WERI-Rb-1 (cell line): ENCODE measurements at places on chromosomes 5 and 9.
A peak's percentile ranks its signal among the peaks of the same experiment; 100 is the strongest.

GRCh38 chr9:83656032-83656680 lies 33.2 kb downstream of the IDNK start:
- DNase-seq = no peak

DNA sequence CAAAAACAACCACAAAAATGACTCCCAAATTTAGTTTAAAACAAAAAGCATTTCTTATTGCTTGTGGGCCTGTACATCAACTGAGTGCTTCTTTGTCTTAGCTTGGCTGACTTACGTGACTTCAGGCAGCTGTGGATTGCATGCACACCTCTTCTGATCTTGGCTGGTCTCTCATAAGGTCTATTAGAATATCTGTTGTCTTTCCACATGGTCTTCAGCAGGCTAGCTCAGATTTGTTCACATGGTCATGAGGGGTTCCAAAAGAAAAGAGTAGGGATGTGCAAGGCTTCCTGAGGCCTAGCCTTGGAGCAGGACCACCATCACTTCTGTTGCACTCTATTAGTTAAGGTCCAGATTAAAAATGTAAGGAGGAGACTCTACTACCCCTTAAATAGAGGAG lies 120.1 kb downstream of the LRRC70 start:
- DNase-seq = no peak

GRCh38 chr5:132714456-132715307 lies 22.7 kb downstream of the KIF3A start:
- no peak for DNase-seq

GRCh38 chr5:115895821-115896220 lies 54.1 kb downstream of the AP3S1 start:
- no peak for DNase-seq

DNA sequence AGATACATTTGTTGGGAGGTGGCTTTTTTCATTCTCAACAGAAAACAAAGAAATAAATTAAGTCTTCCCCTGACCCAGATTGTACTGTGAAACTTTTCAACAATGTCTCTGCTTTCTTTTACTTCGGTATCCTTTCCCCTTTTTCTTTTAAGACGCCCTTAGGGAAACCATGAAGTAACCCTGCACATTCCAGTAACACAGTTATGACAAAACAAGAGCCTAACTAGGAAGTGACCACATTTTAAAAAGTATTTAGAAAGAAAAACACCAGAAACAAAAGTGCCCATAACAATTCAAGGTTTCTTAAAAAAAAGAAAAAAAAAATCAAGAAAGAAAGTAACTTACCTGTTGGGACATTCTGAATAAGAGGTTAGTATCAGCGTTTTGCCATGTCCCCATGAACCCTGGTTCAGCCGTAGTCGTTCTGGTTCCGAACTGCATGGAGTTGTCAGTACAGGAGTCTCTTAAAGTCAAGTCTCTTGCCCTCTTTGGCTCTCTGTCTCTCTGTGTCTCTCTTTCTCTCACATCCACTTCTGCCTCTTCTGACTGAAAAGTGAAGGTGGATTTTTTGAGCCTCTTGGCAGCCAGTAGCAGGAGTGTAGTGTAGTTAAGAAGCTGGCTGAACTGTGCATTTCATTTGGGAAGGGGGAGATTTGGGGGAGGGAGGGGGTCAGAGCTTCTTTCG lies 142.9 kb downstream of the BNC2 start:
- no peak for DNase-seq

GRCh38 chr5:68021916-68022315 lies 193.6 kb upstream of the PIK3R1 start:
- DNase-seq = no peak

- no peak for DNase-seq
Observed at GRCh38 chr5:116046261-116046660, 14.0 kb downstream of the ARL14EPL start.

GRCh38 chr5:59923465-59923864 lies 29.9 kb upstream of the PDE4D start:
- DNase-seq = peak; percentile 61

DNA sequence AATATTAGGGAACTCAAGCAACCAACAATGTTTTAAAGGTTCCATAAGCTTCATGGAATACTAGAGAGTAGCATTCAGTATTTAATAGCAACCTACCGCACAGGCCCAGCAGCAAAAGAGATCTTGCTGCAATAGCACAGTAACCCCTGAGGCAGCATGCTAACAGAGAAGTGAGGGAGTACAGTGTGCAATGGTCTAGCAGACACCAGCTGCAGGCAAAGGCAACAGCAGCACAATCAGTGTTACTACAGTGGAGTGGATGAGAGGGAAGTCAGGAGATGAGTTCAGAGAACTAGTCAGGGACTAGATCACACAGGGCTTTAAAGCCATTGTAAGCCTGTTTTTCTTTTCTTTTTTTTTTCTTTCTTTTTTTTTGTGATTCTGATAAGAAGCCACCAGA lies 2.8 kb downstream of the TICAM2 start:
- DNase-seq = no peak

- DNase-seq = no peak
Observed at GRCh38 chr9:69486498-69486897, 161.5 kb downstream of the ENTREP1 start.

- DNase-seq = no peak
Observed at GRCh38 chr9:93231121-93231694, 47.3 kb downstream of the WNK2 start.

DNA sequence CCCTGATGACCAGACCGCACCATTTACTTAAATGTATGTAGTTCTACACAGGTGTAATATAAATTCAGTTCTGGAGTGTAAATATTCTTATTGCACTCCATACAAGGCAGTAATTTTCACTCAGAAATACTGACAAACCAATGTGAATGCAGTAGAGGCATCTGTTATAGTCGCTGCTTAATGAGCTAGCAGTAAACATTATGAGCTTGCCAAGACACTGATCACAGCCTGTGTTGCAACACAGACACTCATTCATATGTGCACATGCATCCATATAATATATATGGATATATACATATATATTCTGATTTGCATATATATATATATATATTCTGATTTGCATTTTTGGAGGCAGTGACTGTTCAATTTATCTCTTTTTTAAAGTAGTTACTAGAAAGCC lies 435.1 kb upstream of the ST8SIA4 start:
- DNase-seq = no peak

DNA sequence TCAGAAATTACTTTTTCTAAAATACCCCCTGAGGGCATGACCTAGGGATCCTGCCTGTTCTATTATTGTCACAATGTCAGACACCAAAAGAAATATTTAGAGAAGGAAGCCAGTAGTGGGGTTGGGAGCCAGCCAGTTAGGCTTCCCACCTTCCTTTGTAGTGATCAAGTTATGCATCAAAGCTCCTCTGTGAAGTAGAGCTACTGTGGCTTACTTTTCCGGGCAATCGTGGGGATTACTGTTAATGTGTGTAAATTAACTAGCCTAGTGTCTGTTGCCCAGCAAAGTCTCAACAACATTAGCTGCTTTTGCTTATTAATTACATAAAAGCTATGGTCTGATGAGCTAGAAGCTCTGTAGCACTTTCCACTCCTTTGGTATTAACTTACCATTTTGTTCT lies 109.0 kb upstream of the PCAT7 start:
- DNase-seq = no peak

DNA sequence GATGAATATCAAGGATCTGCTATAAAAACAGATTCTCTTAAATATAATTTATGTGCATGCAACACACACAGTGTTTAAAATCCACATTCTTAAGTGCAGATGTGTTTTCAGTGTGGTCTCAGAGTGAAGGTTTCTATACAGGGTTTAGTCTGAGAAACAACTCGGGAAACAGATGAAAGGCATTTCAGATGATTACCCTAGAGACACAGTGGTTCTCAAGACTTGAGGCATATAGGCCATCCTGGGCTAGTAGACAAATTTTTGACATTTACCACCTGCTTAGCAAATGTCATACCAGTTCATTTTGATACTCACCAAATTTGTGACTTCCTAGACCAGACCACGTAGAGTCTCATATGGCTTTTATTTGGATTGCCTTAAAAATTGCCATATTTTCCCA lies 216.5 kb downstream of the ARL15 start:
- DNase-seq = no peak

DNA sequence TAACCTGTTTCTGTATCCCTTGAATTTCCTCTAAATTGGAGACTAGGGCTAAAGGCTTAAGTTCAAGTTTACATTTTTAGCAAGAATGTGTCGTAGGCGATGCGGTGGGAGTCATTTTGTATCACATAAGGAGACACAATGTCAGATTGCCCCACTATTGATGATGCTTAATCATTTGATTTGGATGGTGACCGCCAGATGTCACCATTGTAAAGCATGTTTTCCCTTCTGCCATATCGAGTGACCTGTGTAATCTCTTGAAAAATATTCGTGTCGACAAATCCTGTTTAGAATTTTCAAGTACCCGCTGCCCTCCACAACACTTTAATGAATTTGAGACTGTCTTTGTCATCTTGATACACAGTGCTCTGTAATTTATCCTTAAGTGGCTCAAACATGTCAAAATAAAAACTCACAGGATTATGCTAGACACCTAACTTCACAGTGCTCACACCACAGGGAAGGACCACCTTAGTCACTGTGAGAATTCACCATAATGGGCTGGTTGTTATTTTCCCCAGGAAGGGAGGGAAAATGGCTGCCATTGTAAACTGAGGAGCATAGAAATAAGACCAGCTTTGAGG lies 34.5 kb upstream of the SLC46A2 start:
- peak; percentile 45 for DNase-seq

GRCh38 chr9:73536403-73536802 lies 384.7 kb downstream of the ANXA1 start:
- no peak for DNase-seq

GRCh38 chr5:160434022-160434531 lies 12.4 kb downstream of the PTTG1 start:
- peak; percentile 28 for DNase-seq

- no peak for DNase-seq
Observed at GRCh38 chr5:176341325-176342157, 20.0 kb downstream of the KIAA1191 start.

DNA sequence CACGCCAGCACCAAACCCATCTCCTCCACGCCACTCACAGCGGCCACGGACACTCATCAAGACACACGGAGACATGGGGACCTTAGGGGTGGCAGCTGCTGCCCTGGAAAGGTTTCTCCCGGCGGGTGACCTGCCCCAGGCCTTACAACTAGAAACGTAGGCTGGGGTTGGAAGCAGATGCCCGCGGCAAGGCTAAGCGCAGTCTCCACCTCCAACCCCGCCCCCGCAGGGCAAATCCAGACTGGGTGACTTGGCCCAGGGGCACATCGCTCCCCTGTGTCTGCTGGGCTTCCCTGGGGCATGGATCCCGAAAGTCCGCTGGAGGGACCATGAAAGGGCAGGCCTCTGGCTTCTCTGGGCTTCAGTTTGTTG lies 12.0 kb upstream of the ASS1 start:
- peak; percentile 12 for DNase-seq

GRCh38 chr9:134063571-134064450 lies 4.0 kb downstream of the BRD3 start:
- DNase-seq = no peak

DNA sequence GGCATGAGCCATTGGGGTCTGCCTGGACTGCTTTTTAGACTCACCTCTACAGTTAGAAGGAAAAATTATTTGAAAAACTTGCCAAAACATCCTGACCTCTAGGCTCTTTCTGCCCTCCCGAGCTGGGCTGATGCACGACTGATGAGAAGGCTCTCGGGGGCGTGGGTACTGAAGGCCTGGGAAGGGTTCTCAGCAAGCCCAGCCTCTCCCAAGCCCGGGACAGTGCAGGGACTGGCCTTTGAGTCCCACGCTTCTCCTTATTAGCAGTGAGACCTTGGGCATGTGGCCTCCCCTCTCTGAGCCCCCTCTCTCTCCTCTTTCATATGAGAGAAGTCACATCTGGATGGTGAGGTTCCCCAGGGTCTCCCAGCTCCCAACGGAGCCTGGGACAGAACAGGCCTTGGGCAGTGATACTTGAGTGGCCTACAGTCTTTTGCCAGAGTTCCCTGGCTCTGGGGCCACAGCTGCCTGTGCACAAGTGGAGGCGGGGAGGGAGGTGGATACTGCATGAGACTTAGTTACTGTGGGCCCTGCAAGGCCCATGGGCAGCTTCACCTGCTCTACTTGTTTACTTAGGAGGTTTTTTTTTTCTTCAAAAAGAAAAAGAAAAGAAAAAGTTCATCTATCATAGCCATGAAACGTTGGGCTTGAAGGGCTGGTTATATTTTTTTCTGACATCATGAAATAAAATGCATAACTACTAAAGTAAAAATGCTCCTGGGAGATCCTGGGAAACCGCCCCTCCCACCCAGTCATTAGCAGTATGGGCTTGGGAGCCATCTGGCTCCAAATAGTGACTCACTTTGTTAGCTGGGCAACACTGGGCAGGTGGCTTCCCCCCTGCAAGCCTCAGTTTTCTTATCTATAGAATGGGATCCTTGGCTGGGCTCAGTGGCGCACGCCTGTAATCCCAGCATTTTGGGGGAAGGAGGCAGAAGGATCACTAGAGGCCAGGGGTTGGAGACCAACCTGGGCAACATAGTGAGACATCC lies 139.4 kb downstream of the GAPVD1 start:
- no peak for DNase-seq

DNA sequence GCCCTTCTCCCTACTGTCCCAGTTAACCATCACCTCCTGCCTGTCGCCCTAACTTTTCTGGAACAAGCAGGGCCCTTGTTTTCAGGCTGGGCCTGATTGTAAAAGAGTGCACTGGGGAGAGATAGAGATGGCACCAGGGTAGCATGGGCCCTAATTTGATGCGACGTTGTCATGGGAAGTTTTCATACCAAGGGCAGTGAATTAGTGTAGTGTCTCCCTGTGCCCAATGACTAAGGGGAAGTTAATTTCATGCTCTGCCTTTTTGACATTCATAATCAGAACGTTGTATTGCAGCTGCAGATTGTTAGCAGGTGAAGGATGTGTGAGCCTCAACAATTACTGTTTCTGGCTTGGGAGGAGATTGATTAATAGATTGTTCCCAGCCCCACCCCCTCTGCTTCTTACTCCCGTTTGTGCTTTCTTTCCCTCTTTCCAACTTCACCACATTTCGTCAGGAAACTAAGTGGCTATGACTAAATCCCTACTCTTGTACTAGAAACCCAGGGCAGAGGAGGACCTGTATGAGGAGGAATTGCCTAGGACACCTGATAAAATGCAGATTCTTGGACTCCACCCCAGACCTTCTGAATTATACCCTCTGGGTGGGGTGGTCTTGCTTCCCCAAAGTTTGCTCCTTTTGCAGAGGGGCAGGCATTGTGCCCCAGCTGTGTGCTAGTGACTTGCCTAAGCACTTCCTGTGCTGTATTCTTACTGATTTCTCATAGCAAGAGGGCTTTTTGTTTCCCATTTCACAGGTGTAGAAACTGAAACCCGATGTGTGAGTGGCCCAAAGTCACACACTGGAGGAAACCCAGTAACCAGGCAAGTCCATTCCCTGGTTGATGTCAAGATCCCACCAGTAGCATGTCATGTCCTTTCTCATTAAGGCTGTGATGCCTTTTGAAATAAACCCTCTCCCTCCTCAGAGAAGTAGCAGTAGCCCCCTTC lies 56.3 kb downstream of the DAB2IP start:
- DNase-seq = no peak

GRCh38 chr5:151581347-151581746 lies 9.8 kb downstream of the FAT2 start:
- no peak for DNase-seq

- DNase-seq = no peak
Observed at GRCh38 chr9:5712651-5713390, 83.9 kb downstream of the RIC1 start.

- DNase-seq = no peak
Observed at GRCh38 chr5:21834863-21835262, 1018.3 kb downstream of the CDH12 start.

- DNase-seq = no peak
Observed at GRCh38 chr5:69007163-69007562, 86.7 kb upstream of the SLC30A5 start.
